ENCODE measurements at places on chromosomes 16 and 17.

DNA sequence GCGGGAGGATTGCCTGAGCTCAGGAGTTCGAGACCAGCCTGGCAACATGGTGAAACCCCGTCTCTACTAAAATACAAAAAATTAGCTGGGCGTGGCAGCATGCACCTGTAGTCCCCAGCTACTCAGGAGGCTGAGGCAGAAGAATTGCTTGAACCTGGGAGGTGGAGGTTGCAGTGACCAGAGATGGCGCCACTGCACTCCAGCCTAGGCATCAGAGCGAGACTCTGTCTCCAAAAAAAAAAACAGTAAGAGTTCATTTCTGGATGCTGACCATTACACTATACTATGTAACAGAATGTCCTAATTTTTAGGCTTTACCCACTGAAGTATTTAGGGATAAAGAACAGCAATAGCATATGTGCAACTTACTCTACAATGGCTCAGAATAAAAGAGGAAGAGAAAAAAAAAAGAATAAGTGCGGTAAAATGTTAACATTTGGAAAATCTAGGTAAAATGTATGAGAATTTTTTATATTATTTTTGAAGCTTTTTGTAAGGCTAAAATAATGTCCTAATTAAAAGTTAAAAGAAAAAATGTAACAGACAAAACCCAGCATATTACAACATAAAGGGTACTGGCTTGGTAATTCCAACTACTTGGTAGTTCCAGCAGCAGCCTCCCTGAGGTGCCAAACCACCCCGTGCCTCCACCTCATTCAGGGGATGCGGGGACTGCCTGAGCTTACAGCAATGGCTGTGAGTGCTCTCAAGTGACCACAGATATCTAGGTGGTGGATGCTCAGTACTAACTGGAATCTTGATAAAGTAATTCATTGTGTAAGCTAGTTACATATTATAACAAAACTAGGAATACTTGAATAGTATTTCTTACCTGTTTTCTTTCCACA is 10.9 kb downstream of the COPS3 start:
- no peak for DNase-seq

DNA sequence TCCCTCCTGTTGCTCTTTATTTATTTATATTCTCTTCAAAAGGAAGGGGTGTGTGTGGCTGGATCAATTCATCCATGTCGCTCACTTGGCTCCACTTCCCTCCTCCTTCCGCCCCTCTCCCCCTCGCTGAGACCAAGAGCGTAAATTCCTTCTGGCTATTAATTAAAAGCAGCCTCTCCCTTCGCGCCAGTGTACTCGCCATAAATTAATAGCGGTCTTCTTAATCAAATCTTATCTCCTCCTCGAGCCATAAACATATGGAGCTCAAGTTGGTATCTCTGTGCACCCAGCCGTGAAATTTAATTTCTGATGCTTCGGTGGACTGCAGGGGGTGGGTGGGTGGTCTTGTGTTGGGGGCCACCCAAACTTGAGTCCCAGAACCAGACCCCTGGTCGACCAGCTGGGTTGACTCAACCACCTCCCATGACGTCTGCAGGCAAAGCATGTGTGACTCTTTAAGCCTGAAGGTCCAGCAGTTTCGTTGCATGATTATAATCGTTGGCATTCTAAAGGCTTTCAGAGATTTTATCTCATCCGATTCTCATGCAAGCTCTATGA is 57.9 kb downstream of the SDK2 start:
- no peak for DNase-seq

GRCh38 chr16:24499193-24499814 is 40.1 kb upstream of the RBBP6 start:
- DNase-seq = no peak

DNA sequence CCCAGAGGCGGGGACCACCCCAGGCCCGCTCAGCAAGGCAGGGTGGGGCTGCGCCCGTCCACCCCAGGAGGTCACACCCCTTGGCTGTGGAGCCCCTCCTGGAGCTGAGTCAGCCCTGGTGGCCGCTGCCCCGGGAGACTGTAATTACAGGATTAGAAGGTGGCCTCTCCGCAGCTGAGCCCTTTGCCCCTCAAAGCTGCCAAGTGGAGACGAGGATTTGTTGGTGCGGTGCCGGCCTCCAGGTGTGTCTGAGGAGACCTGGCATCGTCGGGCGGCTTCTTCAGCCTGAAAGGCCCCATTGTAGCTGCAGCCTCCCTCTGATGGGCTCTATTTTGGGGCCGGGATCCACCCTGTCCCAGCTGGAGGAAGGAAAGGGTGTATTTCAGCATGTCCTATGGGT is 22.7 kb upstream of the SPNS2 start:
- no peak for DNase-seq

- no peak for DNase-seq
Measured at GRCh38 chr16:48471435-48471834, 86.2 kb upstream of the SIAH1 start.

DNA sequence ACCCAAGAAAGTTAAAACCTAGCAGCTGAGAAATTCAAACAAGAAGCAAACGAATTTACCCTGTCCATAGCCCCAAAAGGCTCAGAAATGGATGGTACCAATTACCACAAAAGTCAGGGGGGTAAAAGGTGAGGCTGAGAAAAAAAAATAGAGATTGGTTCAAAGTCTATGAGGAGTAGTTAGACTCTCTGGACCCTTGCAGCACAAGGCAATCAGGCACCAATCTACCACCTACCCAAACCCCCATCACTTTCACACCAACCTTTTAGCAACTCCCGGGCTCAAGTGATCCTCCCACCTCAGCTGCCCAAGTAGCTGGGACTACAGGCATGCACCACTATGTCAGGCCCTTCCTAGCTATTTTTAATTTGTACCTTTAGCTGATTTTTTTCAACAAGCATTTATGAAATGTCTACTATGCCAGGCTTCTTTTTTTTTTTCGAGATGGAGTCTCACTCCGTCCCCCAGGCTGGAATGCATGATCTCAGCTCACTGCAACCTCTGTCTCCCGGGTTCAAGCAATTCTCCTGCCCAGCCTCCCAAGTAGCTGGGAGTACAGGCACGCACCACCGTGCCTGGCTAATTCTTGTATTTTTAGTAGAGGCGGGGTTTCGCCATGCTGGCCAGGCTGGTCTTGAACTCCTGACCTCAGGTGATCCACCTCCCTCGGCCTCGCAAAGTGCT is 40.8 kb downstream of the USP32 start:
- DNase-seq = no peak

DNA sequence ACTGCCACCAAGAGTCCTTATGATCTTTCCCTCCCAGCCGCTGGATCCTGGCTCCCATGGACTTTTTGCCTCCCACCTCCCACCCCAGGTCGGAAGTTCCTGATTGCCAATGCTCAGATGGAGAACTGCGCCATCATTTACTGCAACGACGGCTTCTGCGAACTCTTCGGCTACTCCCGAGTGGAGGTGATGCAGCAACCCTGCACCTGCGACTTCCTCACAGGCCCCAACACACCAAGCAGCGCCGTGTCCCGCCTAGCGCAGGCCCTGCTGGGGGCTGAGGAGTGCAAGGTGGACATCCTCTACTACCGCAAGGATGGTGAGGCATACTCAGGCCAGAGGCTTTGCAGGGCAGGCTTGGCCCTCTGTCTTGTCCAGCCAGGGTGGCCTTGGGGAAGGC is 893 bp downstream of the KCNH6 start:
- no peak for DNase-seq

- no peak for DNase-seq
Measured at GRCh38 chr16:4913774-4914525, 23.0 kb downstream of the PPL start.

DNA sequence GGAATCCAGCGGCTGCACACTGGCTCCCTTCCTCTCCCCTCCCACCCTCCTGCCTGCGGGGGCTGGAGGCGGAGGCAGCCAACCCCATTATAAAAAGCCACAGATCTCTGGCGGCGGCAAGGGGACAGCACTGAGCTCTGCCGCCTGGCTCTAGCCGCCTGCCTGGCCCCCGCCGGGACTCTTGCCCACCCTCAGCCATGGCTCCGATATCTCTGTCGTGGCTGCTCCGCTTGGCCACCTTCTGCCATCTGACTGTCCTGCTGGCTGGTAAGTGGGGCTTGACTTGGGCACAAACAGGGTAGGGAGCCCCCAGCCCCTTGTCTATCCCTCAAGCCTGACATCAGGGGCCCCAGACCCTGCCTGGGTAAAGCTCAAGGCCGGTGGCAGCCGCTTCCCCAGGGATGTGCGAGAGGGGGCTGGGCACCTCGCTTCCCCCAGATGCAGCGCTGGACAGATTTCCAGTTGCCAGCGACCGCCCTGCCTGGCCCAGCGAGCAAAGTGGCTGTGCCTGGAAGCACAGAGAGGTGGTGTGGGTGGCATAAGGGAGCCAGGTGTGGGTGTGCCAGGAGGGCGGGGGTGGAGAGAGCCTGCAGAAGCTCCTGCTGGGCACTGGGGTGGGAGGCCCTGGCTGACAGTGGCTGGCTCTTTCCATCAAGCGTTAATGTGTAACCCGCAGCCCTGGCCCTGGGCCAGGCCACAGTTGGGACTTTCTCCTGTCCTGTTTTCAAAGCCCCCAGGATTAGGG is at the start of gene CX3CL1:
Gene CX3CL1, plus strand, starts transcription at position 119 of the 745 bp plus-strand sequence. Its CDS starts 79 bp downstream, at position 198.
- no peak for DNase-seq

- DNase-seq = no peak
Measured at GRCh38 chr16:65889533-65889966, 476.9 kb upstream of the CDH5 start.

DNA sequence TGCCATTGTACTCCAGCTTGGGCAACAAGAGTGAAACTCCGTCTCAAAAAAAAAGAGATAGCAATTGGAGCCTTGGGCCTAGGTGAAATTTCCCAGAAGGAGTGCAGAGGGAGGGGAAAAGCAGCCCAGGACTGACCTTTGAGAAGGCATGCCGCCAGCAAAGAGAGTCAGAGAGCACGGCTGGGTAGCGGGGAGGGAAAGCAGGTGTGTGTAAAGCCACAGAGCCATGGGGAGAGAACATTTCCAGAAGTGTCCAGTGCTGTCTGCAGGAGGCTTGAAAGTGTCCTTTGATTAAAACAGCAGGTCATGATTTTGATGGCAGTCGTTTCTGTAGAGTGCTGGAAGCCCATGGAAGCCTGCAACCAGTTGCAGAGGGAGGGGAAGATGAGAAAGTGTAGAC is 8.1 kb downstream of the C16orf54 start:
- DNase-seq = no peak

DNA sequence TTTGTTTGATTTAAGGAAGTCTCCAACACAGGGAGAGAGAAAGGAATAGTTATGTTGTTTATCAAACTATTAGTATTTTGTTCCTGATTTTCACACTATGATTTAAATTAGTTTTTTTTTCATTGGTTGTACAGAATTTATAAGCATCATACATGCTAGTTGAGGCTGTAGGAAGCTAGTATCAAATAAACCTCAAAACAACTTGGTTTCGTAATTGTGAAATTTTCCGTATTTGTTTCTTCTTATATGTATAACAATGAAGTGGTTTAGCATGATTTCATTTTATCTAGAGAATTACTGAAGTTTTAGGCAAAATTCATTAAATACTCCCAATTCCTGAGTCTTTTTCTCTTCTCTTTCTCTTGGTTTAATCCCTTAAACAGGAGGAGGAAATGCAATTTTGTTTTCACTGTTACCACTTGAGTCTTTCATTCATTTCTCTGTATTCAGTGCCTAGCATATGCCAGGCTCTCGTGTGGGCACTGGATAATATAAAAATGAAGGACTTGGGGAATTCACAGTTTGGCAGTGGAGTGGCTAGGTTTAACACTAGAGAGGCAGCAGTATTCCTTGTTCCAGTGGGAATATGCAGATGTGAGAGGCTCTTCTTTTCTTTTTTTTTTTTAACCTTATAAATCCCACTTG is 1.8 kb downstream of the CYLD start:
- no peak for DNase-seq

DNA sequence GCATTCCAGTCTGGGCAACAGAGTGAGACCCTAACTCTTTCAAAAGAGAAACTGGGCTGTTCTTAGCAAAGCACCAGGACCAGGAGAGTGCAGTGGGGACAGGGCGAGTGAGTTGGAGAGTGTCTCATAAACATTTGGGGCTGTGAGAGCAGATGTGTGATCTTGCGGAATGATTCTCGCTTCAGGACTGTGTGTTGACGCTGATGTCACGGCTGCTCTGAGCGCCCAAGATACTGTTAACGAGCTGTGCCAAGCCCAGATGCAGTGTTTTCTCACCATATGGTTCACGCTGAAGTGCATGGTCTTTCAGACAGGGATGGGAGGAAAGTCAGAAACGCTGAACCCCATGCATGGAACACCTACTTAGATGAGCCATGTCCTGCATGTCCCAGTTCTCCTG is 438.2 kb downstream of the HS3ST4 start:
- no peak for DNase-seq

GRCh38 chr16:9465161-9465560 is 373.7 kb downstream of the HAPSTR1 start:
- DNase-seq = no peak

GRCh38 chr16:11976850-11977375 is 379 bp downstream of the SNX29 start:
- no peak for DNase-seq

DNA sequence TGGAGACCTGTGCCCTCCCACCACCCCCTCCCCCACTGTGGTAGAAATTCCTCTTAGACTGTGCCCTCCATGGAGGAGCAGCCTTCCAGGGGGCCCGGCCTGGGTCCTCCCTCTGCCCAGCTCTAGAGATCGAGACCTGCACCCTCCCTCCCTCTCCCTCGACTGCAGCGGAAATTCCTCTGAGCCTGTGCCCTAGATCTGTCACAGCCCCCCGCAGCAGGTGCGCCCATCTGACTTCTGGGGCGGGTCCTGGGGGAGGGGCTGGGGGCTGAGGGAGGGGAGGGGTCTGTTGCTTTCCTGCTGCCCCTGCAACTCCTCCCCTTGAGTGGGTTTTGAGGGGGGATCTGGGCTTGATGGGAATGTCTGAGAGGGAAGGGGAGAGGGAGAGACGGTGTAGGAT is 177.8 kb upstream of the GSE1 start:
- no peak for DNase-seq

DNA sequence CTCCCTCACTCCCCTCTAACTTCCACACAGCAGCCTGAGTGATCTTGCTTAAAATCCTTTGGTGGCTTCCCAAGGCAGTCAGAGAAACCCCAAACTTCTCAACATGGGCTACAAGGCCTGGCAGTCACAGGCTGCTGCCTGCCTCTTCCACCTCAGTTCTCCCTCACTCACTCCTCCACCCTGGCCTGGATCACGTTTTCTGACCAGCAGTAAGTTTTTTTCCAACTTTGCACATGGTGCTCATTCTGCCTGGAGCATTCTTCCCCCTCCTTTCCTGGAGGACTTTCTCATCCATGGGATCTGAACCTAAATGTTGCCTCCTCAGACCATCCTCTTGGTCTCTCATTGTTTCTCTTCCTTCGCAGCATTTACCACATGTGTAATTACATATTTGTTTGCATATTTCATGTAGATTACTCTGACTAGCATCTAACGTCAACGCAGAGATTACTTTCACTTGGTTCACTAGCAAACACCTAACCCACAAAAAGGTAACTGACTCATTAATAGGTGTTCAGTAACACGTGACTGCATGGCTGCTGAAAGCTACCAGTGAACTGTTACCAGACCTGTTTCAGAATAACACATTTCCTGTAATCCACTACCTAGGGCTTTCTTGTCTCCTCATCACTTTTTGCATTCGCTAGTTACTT is 17.1 kb downstream of the GNA13 start:
- DNase-seq = no peak

DNA sequence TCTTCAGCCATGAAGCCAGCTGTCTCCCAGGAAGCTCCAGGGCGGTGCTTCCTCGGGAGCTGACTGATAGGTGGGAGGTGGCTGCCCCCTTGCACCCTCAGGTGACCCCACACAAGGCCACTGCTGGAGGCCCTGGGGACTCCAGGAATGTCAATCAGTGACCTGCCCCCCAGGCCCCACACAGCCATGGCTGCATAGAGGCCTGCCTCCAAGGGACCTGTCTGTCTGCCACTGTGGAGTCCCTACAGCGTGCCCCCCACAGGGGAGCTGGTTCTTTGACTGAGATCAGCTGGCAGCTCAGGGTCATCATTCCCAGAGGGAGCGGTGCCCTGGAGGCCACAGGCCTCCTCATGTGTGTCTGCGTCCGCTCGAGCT is 14.1 kb downstream of the STH start:
- DNase-seq = no peak
